ENCODE measurements at places on chromosomes 12 and 14.
A peak's percentile ranks its signal among the peaks of the same experiment; 100 is the strongest.

GRCh38 chr12:123102781-123103503 lies 47.9 kb downstream of the PITPNM2 start:
- DNase-seq: no peak

GRCh38 chr14:39219075-39219499 lies 14.6 kb upstream of the MIA2 start:
- no peak for DNase-seq

DNA sequence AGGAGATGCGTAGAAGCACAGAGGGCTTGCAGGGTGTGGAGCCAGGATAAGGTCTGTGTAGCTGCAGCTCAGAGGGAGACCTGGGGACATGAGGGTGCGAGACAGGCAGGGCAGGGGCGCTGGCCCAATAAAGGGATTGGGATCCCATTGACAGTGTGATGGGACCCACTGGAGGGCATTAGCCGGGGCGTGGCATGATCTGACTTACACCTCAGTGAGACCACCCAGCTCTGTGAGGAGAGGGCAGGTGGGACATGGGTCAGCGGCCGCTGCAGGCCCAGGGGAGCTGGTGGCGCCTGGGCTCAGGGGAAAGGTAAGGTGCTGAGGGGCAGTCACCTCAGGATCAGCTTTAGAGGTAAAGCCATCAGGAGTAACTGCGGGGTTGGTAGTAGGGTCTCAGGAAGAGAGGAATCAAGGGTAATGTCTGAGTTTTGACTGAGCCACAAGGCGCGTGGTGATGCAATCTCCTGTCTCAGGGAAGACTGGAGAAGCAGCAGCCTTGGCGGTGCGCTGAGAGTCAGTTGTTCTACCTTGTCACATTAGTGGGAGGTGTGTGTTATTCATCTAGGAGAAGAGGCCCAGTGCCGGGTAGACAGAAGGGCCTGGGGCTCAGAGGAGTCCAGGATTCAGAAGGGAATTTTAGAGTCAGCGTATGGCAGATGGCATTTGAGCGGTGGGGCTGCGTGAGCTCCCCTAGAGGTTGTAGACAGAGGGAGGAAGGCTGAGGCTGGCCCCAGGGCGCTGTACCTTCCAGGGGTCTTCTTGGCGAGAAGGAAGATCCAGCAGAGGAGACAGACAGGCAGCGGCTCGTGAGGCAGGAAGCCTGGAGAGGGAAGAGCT lies 30.8 kb upstream of the BDKRB2 start:
- DNase-seq: no peak

GRCh38 chr12:92107621-92108131 lies 38.0 kb downstream of the BTG1 start:
- DNase-seq: no peak

DNA sequence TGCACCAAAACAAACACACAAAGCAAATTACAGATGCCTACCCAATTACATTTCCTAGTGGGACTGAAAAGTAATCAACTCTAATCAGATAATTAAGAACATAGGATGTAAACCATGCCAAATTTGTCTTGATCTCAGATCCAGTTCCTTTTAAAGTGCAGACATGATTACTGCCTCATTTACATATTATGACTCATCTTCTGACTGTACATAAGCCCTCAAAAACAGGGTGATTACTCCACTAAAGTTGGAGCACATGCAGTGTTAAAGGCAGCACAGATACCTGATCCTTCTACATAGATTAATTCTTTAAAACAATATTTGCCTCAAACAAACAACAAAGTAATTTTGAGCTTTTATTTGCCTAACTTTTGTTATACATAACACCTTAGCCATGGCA lies 337.2 kb downstream of the RPS29 start:
- no peak for DNase-seq

- no peak for DNase-seq
These were observed 1.3 kb downstream of the BBS10 start for GRCh38 chr12:76346798-76347420.

DNA sequence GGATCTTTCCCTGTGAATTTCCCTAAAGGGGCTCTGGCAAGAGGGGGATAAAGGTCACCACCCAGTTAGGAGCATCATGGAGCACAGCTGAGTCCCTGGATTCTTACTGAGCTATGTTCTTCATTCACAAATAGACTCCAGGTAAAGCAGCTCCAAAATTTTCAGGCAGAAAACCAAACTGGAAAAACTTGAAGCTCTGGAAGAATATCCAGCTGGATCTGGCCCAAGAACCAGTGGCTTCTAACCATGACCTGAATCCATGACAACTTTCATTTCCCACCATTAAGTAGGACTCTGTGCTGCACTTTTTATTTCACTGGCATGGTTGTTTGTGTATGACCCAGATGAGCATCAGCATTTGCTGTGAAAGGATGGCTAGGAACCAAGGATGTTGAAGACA lies 180.4 kb upstream of the FKBP4 start:
- DNase-seq: no peak

DNA sequence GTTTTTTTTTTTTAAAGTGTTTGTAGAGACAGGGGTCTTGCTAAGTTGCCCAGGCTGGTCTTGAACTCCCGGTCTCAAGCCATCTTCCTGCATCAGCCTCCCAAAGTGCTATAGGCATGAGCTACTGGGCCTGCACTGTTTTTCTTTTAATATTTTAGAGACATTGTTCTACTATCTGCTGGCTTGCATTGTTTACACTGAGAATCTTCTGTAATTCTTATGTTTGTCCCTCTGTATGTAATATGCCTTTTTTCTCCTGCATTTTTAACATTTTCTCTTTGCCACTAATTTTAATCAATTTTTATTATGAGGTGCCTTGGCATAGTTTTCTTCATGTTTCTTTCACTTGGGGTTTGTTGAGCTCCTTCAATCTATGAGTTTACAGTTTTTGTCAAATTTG lies 15.4 kb upstream of the BCAT1 start:
- no peak for DNase-seq

- peak; percentile 90 for DNase-seq
These were observed 1.6 kb upstream of the ASB2 start for GRCh38 chr14:93977790-93978581.

- DNase-seq: no peak
These were observed 2.5 kb downstream of the RDH16 start for GRCh38 chr12:56954958-56955355.

DNA sequence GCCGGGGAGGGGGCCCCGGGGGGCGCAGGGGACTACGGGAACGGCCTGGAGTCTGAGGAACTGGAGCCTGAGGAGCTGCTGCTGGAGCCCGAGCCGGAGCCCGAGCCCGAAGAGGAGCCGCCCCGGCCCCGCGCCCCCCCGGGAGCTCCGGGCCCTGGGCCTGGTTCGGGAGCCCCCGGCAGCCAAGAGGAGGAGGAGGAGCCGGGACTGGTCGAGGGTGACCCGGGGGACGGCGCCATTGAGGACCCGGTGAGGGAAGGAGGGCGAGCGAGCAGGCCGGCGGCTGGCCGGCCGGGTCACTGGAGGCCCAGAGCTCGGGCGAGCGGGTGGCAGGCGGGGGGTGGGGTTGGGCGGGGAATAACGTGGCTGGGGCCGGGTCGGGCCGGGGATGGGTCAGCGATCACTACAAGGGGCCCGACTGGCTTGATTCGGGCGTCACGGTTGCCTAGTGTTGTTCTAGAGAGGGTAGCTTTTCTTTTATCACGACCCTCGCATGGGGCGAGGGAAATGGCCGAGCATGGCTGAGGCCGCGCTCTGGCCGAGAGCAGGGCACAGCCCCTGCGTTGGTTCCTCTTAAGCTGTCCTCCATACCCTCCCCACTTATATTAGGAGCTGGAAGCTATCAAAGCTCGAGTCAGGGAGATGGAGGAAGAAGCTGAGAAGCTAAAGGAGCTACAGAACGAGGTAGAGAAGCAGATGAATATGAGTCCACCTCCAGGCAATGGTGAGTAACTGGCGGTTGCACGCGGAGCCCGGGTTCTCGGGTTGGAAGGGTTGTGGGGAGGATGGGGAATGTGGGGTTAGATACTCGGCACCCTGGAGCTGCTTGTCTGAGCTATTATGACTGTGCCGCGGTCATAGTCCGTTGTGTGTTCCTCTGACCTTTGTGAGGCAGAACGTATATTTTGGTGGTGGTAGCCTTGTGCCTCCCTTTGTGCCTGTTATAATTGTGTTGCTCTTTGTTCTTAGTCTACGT lies 603 bp downstream of the PABPN1 start:
- peak; percentile 51 for DNase-seq

DNA sequence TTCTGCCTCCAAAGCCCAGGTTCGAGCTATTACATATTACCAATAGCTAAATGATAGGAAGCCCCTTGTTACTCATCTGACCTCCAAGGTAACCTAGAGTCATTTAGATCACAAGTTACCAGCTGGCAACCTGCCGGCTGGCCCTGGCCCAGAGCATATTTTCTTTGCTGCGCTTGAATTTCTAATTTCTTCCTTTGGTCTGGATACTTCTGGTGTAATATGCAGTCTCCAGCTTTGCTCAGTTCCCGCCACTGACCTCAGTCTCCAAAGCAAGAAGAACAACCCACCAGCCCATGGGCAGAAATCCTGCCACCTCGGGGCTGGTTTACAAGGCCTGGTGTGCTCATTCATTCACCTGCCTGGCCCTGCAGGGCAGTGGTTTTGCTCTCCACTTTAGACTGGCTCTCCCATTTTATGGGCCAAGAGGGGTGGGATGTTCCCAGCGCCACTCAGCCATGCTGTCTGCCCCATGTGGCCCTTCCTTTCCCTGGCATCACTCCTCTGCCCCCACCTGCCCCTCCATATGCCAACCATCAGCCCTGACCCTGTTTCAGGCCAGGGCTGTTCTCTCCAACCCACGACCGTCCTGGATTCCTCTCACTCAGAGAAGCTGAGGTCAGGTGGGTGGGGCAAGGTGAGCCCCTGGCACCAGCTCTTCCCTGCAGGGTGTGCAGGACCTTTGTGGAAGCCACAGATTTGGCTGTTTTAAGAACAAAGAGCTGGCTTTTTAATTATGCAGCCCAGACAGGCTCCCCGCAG lies 76.0 kb downstream of the PRIMA1 start:
- DNase-seq: no peak

DNA sequence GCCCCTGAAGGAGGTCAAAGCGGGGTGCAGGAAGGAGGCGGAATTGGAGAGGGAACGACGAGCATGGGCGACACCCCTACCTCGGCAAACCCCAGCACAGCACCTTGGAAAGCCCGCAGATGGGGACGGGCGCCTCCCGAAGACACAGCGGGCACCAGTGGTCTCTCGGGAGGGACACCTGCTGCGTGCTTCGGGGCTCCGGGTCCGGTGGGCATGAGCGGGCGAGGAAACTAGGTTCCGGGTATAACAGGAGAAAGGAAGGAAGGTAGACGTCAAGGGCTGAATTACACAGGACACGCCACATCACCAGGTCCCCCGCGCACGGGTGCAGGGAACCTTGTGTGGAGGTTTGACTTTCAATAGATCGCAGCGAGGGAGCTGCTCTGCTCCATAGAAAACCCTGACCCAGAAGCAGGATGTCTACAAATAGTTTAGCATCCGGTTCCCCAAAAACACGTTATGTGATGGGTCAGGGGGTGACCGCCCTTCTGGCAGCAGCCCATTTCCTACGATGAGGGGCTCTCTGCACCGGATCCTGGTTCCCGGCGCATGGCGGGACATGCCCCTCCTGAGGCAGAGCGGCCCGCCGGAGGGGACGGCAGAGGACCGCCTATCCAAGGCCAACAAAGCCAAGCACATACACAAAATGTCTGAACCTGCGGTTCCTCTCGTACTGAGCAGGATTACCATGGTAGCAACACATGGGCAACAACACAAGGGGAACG lies 196.9 kb downstream of the ALG10 start:
- peak; percentile 8 for DNase-seq

DNA sequence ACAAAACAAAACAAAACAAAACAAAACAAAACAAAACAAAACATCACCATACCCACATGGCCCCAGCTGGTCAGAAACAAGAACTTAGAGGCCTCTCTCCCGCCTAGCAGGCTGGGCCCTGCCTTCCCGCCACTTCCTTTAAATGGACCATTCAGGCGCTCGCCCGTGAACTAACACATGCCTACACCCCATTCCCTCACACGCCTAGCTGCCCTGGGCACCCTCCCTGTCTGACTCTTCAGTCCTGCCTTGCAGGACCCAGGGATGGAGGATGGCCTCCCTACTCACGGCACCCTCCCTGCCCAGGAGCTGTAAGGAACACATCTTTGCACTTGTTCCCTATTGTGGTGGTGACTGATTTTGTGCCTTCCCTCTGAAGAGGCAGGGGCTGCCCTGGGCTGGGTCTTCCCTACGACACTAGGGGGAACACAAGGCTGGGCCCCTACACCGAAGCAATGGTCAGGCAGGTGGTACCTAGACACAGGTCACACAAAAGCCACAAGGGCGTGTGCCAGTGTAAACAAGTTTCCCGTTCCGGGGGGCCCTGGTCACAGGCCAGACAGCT lies 21.5 kb downstream of the P2RX2 start:
- no peak for DNase-seq

DNA sequence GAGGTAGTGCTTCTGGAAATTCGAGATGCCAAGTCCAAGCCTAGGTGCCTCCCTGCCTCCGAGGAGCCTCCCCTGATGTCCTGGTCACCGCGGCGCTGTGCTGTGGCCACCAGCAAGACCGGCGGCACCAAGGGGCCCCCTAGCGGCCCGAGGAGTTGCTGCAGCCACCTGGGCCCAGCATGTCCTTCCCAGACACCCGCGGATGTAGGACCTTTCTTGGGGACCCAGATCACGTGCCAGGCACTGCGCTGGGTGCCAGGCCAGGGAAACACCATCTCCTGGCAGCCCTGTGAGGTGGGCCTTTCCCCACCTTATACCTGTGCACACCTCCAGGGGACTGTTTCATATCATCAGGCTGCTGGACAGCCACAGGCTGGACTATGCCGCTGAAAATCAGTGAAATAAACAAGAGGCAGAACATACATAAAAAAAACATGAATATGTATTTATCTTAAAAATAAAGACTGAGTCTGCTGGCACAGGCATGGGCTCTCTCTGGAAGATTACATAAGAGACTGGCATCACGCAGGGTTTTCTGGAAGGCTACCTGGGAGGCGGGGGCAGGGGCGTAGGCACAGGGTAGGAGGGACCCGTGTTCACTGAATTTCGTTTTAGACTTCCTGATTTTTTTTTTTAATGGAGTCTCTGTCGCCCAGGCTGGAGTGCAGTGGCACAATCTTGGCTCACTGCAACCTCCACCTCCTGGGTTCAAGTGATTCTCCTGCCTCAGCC lies 15.9 kb upstream of the HHIPL1 start:
- peak; percentile 60 for DNase-seq

- no peak for DNase-seq
These were observed 57.0 kb downstream of the ZFP36L1 start for GRCh38 chr14:68735856-68736255.

- DNase-seq: no peak
These were observed 72.0 kb downstream of the PAPOLA start for GRCh38 chr14:96574171-96574632.

GRCh38 chr12:102281231-102281630 lies 83.6 kb upstream of the PMCH start:
- no peak for DNase-seq

- no peak for DNase-seq
These were observed 43.3 kb downstream of the SLC8B1 start for GRCh38 chr12:113291586-113291985.

Data from activated CD4-positive, alpha-beta T cell treated with anti-CD3 and anti-CD28 coated beads, Interleukin-2, amount 10 ng/mL, durations not matched to agents 7 days and 5 days (primary cell).